CD4-positive, alpha-beta T cell treated with Interleukin-17A for 1 hour (primary cell): ENCODE measurements at places on chromosomes 13 and 19.

DNA sequence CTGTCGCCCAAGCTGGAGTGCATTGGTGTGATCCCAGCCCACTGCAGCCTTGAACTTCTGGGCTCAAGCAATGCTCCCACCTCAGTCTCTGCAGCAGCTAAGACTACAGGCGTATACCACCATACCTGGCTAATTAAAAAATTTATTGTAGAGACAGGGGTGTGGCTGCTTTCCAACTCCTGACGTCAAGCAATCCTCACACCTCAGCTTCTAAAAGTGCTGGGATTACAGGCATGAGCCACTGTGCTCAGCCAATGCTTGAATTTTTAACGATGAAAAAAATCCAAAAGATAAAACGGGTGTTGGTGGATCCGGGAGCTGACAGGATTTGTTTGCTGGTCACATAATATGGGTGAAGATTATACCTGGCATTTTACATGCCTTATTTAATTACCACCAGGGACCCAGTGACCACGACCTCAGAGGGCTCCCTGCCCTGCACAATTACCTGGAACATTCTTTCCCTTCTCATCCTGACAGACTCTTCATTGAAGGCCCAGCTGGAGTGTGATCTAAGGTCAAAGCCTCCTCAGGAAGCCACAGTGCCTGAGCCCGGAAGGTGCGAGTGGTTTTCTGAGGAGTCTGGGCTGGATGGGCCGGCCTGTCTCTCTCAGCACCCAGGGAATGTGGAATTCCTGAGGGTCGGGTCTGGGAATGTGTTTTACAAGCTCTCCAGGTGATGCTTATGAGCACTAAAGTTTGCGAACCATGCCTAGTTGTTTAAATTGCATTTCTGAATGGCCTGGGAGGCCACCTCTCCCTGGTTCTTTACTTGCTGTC, 193.3 kb downstream of the USP12 start:
- no peak for DNase-seq

GRCh38 chr13:45141369-45141768, 21.1 kb downstream of the GTF2F2 start:
- DNase-seq = no peak

- no peak for DNase-seq
Measured at GRCh38 chr13:37364956-37365355, 233.6 kb downstream of the POSTN start.

DNA sequence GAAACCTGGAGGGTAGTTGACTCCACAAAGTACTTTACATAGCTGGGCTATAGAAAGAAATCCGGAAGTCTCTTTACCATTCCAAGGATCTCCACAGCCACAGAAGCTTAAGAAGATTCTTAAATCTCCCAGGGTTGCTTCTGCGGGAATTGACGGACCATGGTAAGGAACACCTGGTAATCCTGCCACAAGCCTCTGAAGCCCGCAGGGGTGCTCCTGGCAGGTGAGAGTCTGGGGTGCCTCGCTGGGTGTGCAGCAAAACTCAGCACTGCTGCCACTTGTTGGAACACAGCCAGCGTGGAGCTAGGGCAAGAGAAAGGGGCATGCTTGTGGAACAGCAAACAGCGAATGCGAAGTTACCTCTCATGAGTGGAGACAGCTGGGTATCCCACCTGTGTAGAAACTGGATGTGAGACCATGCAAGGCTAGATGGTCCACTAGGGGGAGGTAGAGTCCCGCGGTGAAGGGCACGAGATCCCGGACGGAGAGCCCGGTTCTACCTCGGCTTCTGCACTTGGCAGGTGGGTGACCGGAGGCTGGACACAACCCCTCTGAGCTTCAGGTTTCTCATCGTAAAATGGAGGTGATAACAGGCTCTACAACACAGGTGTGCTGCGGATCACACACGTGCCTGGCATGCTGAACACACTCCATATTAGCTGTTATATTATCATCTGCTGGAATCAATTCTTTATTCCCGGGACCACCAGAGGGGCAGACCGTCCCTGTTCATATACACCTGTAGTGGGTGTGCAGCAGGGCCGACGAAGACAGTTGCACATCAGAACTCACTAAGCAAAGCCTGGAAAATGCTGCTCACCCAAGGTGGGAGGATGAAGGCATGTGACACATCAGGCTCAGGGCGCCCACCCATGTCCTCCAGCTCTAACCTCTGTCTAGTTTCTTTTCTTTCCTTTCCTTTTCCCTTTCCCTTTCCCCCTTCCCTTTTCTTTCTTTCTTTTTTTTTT, 24.1 kb upstream of the UBAC2 start:
- peak; percentile 84 for DNase-seq

DNA sequence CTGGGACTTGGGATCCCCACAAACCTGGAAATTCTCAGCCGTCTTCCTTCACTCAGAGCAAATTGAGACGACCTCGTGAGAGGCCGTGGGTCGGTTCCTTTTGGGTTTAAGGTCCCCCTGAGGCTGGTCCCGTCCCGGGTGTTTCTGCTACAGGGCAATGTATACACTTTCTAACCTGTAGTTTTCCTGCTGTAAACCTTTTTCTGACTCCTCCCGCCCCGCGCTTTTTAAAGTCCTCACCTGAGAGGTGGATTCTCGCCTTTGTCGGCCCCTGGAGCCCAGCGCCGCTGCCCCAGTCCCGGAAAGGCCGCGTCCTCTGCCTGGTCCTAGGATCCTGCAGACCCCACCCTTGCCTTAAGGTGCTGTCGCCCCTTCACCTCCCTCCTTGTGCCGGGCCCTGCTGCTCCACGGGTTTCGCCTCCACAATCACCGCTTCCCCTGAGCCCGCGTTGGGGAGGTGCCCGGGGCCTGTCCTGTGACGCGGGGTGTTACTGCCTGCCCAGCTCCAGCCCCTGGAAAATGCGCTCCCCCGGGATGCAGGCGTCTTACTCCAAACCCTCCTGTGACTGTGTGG, 391 bp downstream of the ZNF761 start:
- no peak for DNase-seq

DNA sequence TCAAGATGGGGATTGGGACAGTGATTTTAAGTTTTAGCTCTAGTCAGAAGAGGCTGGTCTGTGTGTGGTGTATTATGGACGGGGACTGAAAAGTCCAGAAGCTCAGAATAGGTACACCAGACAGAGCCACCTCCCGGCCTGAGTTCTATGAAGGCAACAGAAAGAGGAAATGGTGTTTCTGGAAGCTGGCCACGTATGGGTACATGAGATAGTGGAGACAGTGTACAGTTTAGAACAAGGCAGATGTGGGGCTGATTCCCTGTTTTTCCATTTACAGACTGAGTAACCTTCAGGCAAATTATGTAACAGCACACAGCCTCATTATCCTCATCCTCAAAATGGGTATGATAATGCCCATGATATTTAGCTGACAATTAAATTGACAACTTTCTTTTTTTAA, 1.3 kb downstream of the ZNF175 start:
- no peak for DNase-seq

DNA sequence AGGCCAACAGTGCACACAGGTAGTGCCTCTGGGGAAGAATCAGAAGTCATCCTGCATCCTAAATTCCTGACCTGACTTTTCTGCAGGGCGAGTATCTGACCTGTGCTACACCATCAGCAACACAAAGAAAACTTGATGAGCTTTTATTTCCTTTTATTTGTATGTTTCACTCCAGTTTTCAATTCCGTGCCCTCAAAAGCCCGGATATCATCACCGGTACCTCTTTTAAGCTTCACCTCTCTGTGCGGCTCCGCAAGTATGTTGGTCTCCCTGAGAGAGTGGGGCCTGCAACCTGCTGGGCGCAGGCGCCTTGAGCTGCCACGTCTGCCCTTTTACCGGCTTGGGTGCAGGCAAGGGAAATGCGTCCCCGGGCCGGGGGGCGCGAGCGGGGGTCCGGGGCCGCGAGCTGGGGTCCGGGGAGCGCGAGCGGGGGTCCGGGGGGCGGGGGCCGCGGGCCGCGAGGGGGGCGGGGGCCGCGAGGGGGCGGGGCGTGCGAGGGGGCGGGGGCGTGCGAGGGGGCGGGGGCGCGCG, 4.3 kb upstream of the DUXA start:
- peak; percentile 55 for DNase-seq

DNA sequence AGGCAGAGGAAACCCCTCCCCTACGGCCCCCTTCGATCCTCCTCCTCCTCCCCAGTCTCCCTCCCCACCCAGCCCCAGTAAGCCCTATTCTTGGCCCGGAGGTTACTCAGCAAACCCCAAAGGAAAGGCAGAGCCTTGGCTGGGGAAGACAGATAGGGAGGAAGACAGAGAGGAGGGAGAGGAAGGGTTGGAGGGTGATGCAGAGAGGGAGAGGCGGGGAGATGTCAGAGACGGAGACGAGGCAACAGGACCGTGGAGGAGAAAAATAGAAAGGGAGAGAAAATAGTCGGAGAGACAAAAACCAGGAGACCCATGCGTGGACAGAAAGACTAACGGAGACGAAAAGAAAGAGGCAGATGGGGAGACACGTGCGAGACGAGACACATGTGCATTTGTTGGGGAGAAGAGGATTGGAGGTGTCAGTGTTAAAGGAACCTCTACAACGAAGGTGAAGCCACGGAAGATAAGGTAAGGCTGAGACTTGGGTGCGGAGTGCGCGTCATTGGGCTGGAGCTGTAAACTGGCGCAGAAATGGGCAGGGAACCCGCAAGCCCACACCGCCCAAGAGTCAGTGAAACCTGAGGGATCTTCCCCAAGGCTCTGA, 2.9 kb downstream of the TGFB1 start:
- no peak for DNase-seq
